ENCODE measurements at places on chromosomes 3 and 15. TPM values are rescaled to one million over a fixed set of nuclear protein-coding genes. Genes with fewer than 3 reads are reported as not detected.

UBAP1L gene
- 3.5 TPM for total RNA-seq

DAZL gene
- total RNA-seq, result 0.18 TPM

CPNE9 gene
- 0.16 TPM for total RNA-seq

DZIP3 gene
- total RNA-seq, result 10.5 TPM

SPINK8 gene
- total RNA-seq, result not detected

REC114 gene
- total RNA-seq, result not detected

A4GNT gene
- not detected for total RNA-seq

KNG1 gene
- not detected for total RNA-seq

HRG gene
- total RNA-seq, result not detected

CRYGS gene
- 2.7 TPM for total RNA-seq

RSL24D1 gene
- total RNA-seq, result 145 TPM

PARP15 gene
- 12.7 TPM for total RNA-seq

TFG gene
- total RNA-seq, result 49.7 TPM

UROC1 gene
- total RNA-seq, result not detected

RAD51 gene
- 57.6 TPM for total RNA-seq

CDHR4 gene
- total RNA-seq, result not detected

GOLGA8M gene
- not detected for total RNA-seq

SLC33A1 gene
- 22.8 TPM for total RNA-seq

TMC3 gene
- total RNA-seq, result not detected

LRRC15 gene
- not detected for total RNA-seq

TPRG1 gene
- total RNA-seq, result 28.6 TPM

CILP gene
- not detected for total RNA-seq

IQCF5 gene
- total RNA-seq, result not detected

Data from CD8-positive, alpha-beta memory T cell (primary cell).